NCI-H2081 (cell line): ENCODE measurements at places on chromosomes 11 and 22.
A peak's percentile ranks its signal among the peaks of the same experiment; 100 is the strongest.

DNA sequence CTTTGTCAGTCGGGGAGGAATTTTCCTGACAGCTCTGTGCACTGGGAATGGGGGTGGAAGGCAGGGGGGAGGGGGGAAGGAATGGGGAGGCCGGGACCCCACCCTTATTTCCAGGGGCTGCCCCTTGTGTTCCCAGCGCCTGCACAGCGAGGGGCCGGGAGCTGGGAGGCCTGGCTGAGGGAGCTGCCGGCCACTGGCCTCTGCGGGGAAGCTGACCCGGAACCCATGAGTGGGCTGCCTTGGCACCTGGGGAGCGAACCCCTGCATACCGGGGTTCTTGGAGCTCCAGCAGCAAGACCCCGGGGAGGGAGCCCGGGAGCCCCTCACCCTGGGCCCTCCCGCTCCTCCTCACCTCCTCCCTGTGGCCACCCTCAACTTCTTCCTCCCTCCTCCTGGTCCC is 3.5 kb downstream of the H19 start:
- no peak for DNase-seq

GRCh38 chr11:14380947-14381561 is 22.1 kb upstream of the RRAS2 start:
- peak; percentile 52 for DNase-seq

GRCh38 chr11:127925475-127925874 is 661.9 kb downstream of the ETS1 start:
- DNase-seq, result no peak

GRCh38 chr22:49007013-49007653 is 820.5 kb downstream of the BRD1 start:
- DNase-seq, result no peak

GRCh38 chr11:77173494-77173893 is 45.4 kb downstream of the MYO7A start:
- DNase-seq, result no peak

GRCh38 chr11:134509381-134510232 is 97.6 kb upstream of the B3GAT1 start:
- DNase-seq, result no peak

DNA sequence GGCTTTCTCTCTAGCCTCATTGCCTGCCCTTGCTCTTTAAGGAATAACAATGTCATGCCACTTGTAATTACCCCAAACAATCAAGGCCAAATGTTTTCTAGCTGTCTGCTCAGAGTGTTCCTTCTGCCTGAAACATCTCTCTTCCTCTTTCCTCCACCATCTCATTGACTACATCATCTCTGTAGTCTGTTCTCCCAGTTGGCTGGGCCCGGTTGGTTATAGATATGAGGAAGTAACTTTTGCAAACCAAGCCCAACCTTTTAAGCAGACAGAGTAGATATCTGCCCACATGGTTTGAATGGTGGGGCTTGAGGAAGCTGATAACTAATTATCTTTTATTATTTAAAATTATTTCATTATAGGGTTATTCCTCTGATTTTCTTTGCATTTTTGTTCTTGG is 104.5 kb downstream of the NTM start:
- no peak for DNase-seq

DNA sequence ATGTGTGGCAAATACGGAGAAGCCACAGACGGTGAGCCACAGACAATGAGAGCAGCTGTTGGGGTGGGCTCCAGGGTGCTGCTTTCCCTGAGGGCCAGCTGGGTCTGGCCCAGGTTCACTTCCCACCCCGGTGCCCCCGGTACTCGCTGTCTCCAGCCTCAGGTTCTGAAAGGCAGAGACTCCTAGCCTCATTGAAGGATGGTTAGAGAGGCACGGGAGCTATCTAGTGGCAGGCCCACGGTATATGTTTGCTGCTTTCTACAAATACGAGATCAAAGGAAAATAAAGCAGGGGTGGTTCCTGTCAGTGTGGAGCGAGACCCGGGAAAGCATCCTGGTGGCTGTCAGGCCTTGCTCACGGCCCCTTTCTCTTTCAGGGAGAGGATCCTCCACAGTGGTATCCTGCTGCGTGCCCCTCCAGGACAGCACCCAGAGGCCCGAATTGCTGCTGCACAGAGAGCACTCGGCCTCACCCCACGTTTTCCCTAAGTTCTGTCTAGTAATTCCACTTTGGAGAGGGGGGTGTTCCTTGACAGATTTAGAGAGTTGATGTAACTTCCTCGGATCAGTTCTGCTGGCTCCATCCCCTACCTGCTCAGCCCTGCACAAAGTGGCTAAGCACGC is 3.0 kb downstream of the TMEM80 start:
- DNase-seq, result no peak

DNA sequence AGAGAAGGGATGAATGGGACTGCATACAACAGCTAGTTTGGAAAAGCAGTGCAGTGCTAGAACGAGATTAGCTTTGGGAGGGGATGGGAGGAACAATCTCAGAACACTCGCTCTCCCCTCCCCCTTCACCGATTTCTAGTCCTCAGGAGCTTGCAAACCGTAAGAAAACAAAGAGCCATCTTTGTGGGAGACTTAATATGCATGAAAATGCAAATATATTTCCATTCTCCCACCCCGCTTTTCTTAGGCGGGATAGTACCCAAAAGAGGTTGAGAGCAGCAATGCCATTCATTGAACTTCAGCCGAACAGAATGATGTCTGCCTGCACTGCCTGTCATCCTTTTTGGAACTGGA is 1.1 kb downstream of the SPINDOC start:
- DNase-seq, result no peak

- DNase-seq, result no peak
Observed at GRCh38 chr11:18322818-18323570, 627 bp downstream of the GTF2H1 start.

DNA sequence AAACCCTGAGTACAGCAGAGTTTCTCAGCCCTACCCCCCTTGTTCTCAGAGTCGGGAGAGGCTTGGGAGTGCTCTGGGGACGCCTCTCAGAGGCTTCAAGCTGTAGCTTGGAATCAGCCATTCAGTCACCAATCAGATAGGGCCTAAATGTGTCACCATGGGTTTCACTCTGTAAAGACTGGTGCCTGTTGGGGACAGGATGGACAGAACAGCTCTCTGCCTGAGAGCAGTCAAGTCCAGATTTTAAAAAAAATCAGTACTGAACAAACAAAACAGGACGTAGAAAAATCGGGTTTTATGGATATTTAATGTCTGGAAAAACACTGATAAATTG is 1.3 kb downstream of the FADD start:
- no peak for DNase-seq

DNA sequence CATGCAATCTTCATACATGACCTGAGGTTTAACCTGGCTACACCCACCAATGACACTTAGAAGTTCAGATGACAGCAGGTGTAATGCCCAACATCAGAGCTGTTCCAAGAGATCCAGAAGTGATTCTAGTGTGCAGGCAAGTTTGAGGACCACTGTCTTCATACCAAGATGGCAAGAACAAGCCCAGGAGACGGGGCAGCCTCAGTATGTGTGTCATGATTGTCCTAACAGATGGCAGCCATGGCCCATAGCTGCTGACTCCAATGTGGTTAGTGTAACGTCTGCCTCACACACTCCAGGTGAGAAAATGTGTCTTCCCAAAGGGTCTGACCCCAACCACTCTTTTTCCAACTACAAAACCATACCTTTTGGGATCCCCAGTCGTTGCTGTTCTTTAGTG is 97.3 kb downstream of the ETS1 start:
- DNase-seq, result no peak

GRCh38 chr11:107821199-107821927 is 37.2 kb downstream of the SLC35F2 start:
- DNase-seq, result no peak

- no peak for DNase-seq
Observed at GRCh38 chr11:11170352-11171084, 182.5 kb downstream of the CSNK2A3 start.

DNA sequence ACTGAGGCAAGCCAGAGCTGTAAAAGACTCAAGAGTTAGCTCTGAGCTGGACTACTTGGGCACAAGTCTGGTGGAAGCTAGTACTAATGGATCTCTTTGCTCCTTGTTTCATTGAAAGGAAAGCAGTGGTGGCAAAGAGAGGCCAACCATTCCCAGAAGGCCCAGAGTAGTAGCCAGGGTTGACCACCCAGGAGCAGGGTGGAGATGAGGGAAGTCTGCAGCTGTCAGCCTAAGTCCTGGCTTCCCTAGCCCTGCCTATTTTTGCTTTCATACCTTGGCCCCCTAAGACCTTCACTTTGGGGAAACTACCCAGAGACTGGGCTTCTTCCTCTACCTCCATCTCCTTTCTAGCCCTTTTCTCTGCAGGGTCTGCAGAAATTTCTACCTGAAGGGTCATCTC is 155.0 kb upstream of the NCAM1 start:
- no peak for DNase-seq

DNA sequence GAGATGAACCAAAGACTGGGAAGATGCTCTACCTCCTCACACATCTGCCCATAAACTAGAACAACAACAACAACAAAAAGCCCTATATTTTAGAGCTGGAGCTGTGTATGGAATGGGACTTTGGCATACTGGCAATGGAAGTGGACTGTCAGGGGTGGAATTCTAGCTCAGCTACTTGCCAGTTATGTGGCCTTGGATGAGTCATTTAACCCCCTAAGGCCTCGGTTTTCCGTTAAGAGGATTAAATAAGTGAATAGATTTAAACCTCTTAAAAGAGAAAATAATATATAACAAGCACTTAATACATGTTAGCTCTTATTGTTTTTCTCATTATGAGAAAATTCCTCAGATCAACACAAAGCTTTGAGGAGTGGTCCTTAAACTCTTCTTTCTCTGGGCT is 195.0 kb downstream of the KIF18A start:
- no peak for DNase-seq

DNA sequence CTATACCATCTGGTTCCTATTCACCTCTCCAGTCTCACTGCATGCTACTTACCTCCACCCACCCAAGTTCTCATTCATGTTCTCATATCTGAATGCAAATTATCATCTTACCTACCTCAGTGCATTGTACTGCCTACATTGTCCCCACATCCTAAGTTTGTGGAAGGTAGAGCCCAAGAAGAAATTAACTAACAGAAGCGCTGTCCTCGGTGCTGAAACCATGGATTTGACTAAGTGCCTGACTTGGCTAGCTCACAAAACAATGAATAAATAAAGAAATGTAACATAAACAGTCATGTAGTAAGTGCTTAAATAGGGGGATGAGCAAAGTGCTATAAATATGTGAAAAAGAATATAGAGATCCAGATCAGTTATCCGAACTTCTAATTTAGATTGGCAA is 63.2 kb downstream of the GRIA4 start:
- DNase-seq, result no peak

DNA sequence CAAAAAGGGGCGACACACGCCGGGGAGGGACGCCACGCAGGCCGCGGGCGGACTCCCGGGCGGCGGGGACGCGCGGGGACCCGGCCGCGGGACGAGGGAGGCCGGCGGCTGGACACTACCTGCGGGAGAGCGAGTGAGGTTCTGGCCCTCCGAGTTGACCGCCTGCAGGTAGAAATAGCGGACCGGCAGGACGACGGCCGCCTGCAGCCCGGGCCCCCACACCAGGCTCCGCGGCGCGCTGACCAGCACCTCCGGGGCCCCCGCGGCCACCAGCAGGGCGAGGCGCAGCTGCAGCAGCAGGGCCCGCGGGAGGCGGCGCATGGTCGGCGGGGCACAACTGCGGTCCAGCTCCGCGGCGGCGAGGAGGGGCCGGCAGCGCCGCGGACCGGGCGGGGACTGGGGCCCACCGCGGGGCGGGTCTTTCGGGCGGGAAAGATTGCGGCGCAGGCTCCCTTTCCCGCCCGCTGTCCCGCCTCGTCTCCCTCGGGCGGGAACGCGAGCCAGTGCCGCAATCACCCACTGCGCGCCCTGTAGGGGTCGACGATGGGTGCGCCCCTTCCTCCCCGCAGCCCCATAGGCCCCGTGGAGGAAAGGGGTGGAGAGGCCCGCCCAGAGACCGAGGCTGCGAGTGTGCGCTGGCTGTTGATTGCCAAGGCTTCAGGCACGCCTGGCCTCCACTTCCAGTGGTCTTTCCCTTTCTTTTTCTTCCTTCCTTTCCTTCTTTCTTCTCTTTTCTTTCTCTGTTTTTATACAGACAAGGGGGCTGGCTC is at the start of gene POGLUT3:
Gene POGLUT3, minus strand, starts transcription at position 339 of the 770 bp plus-strand sequence. Its CDS starts 18 bp downstream, at position 321.
- peak; percentile 60 for DNase-seq

DNA sequence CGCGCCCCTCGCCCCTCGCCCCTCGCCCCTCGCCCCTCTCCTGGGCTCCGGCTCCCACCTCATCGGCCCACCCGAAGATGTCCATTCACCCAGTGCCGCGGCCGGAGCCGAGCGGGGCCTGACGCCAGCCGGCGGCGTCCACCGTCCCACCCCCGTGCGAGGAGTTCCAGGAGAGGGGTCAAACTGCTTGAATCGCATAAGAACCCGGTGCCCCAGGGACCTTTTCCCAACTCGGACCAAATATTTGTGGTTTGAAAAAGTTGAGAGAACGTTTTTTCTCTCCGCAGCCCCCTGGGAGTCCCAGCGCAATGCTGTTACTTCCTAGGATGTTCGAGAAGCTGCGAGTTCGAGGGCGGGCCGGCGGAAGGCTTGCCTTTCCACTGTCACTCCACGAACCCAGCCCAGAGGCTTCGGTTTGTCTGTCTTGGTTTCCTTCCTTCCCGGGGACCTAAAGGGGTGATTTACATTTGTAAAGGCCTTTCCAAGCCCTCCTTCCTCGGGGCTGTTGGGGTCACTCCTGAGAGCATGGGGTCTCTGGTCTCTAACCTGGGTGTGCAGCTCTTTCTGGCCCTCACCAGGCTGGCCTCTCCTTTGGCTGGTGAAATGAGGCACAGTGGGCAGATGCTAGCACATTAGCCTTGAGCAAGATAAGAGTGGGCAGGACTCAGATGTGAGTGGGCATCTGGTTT is 38.0 kb downstream of the ETS1 start:
- no peak for DNase-seq

DNA sequence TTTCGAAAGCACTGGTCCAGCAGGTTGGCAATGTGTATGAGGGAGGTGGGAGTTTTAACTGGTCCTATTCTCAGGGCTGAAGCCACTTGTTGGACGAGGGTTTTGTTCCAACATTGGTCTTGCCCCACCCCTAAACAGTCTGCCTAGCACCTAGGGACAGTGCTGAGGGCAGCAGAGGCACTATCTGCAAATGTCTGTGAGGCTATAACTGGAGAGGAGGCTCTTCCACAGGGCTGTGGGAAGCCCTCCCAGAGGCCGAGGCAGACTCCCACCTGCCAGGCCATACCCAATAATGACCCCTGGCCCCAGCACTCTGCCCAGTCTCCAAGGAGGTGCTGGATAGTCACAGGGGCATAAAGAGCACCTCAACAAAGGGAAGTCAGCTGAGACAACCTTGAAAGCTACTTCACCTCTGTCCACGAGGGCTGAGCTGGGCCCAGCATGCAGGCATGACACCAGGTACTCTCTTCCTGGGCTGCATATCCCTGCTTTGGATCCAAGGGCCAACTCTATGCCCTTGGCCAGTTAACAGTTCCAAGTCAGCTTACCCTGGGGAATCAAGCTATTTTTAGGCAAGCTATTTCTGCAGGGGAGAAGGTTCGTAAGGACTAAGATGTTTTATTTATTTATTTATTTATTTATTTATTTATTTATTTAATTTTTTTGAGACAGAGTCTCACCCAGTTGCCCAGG is 40.2 kb upstream of the SLC25A1 start:
- DNase-seq, result no peak

GRCh38 chr11:64787526-64788320 is 9.4 kb upstream of the SF1 start:
- DNase-seq, result peak; percentile 17
